Sigmoid colon (tissue), 7 donors: ENCODE measurements at places on chromosomes 3 and 15. TPM values are rescaled to one million over a fixed set of nuclear protein-coding genes. Genes with fewer than 3 reads are reported as not detected.

The GPR15 gene
- not detected for total RNA-seq

The ADAMTS9 gene
- 17.8 TPM for total RNA-seq

The MORC1 gene
- not detected for total RNA-seq

The SAXO2 gene
- not detected for total RNA-seq

The ATP13A4 gene
- 0.55 TPM for total RNA-seq

The FBXO40 gene
- total RNA-seq = not detected

The AQR gene
- 21.0 TPM for total RNA-seq

The KLHL40 gene
- not detected for total RNA-seq

The INSYN1 gene
- 3.6 TPM for total RNA-seq

The GHRL gene
- total RNA-seq = 0.71 TPM

The PCNP gene
- total RNA-seq = 178 TPM

The ACP3 gene
- 1.5 TPM for total RNA-seq

The RHOV gene
- total RNA-seq = not detected

The LRRC2 gene
- 4.6 TPM for total RNA-seq

The LRRK1 gene
- 7.1 TPM for total RNA-seq

The MCTP2 gene
- total RNA-seq = 2.1 TPM

The ADGRG7 gene
- not detected for total RNA-seq

The ATP13A3 gene
- total RNA-seq = 82.7 TPM

The GAP43 gene
- 7.2 TPM for total RNA-seq

The SLC6A1 gene
- 0.36 TPM for total RNA-seq

The TRPC1 gene
- total RNA-seq = 31.0 TPM

The ITIH1 gene
- not detected for total RNA-seq

The ADAMTSL3 gene
- total RNA-seq = 39.2 TPM

The SLC38A3 gene
- total RNA-seq = not detected

The TM6SF1 gene
- total RNA-seq = 2.6 TPM

The GOLGA8S gene
- 0.36 TPM for total RNA-seq

The FAM174B gene
- total RNA-seq = 5.8 TPM

The MCF2L2 gene
- total RNA-seq = 4.6 TPM

The NBEAL2 gene
- total RNA-seq = 36.0 TPM
